Calu3 (cell line): ENCODE measurements at places on chromosomes 2 and 18. TPM values are rescaled to one million over a fixed set of nuclear protein-coding genes. Genes with fewer than 3 reads are reported as not detected.

- H3K27ac ChIP-seq, result no peak overlapping the region
- H3K36me3 ChIP-seq, result no peaks in the 10 kb centered on the region
- peaks cover 42% of the 10 kb centered on the region for H3K4me1 ChIP-seq
- no peak overlapping the region for H3K4me3 ChIP-seq
- no peak for DNase-seq
These were observed 104.9 kb downstream of the ANKRD44 start for GRCh38 chr2:197205585-197206215.

DNA sequence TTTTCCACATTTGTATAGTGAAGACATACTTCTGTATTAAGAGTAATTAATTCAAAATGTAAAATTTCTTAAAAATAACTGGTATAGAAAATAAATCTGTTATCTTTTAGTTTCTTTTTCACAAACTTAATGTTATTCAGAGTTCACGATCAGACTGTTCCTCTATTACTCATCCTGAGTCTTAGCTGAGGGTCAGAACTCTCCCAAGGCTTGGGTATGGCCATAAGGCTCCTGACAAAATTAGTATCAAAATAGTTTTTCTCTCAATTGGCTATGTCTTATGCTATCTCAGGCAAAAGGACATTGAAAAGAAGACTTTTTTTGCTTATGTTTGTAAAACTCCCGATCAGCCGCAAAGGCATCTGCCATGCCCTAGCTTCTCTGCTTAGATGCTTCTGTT, 56.1 kb upstream of the NAB1 start:
- no peak overlapping the region for H3K27ac ChIP-seq
- H3K27me3 ChIP-seq, result no peaks in the 10 kb centered on the region
- no peak overlapping the region for H3K4me3 ChIP-seq

DNA sequence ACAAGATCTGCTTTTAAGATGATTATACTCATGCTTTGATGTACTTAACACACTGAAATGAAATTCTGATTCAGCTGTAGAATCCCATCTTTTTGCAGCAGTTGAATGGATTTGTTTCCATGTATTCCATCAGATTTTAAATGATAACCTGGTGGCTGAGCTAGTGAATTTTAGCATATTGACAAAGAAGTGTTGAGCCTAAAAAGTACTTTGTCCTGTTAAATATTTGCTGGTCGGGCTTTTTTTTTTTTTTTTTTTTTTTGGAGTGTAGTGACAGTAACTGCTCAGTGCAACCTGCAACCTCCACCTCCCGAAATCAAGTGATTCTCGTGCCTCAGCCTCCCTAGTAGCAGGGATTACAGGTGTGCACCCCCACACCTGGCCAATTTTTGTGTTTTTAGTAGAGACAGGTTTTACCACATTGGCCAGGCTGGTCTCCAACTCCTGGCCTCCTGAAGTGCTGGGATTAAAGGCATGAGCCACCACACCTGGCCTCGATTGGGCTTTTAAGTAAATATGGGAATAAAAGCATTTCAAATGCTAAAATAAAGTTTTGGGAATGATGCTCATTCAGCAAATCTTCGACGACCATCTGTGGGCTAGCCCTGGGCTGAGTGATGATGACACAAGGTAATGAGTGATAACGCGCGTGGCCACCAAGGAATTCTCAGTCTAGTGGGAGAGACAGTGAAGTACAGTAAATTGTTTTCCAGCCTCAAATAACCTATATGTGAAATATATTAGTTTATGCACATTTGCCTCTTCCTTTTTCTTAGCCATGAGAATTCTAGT, 2.2 kb downstream of the ELP2 start:
- H3K4me1 ChIP-seq, result peaks cover 26% of the 10 kb centered on the region
- H3K36me3 ChIP-seq, result peaks cover 53% of the 10 kb centered on the region
- H3K27ac ChIP-seq, result no peak overlapping the region

- no peaks in the 10 kb centered on the region for H3K4me1 ChIP-seq
- peaks cover 5% of the 10 kb centered on the region for H3K36me3 ChIP-seq
- no peaks in the 10 kb centered on the region for H3K27me3 ChIP-seq
- H3K27ac ChIP-seq, result no peak overlapping the region
These were observed 119.9 kb downstream of the LYPD1 start for GRCh38 chr2:132549935-132550670.

DNA sequence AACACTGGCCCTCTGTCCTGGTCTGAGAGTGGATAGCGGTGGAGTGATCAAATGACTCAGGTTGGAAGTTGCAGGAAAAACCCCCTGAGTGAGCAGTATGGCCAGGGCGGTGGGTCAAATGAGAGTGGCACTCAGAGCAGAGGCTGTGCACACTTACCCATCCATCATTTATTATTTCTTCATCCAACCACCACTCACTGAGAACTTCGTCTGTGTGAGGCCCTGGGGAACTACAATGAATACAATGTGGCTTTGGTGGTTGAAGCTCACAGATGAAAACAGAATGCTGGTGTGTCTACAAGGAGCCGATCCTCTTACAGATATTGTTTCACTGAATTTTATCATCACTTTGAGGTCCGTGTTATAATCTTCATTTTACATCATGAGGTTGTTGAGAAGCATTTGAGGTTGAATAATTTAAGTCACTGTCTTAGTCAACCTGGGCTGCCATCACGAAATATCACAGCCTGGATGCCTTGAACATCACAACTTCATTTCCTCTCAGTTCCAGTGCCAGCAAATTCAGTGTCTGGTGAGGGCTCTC, 73.4 kb upstream of the ID2 start:
- H3K36me3 ChIP-seq, result no peaks in the 10 kb centered on the region
- peaks cover 30% of the 10 kb centered on the region for H3K4me1 ChIP-seq
- H3K27me3 ChIP-seq, result no peaks in the 10 kb centered on the region
- no peak for DNase-seq
- no peak overlapping the region for H3K27ac ChIP-seq

DNA sequence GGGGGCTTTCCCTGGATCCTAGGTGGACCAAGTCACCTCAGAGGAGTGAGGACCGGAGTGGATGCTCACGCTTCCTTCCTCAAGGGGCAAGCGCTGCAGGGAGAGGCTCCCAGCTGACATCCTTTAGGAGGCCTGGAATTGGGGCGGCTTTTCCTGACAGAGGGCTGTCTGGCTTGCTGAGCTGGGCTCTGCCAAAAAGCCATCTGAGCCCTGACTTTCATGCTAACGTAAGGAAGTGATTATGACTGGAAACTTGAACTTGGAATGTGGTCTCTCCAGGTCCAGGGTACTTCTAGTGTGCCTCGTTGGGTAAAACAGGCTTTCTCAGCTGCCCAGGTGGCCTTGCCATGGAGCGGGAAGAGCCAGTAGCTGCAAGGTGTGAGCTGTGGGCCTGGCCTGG, 268.3 kb upstream of the SPRED2 start:
- no peak for DNase-seq
- H3K4me3 ChIP-seq, result no peak overlapping the region
- H3K27ac ChIP-seq, result no peak overlapping the region
- no peaks in the 10 kb centered on the region for H3K36me3 ChIP-seq
- no peaks in the 10 kb centered on the region for H3K4me1 ChIP-seq

DNA sequence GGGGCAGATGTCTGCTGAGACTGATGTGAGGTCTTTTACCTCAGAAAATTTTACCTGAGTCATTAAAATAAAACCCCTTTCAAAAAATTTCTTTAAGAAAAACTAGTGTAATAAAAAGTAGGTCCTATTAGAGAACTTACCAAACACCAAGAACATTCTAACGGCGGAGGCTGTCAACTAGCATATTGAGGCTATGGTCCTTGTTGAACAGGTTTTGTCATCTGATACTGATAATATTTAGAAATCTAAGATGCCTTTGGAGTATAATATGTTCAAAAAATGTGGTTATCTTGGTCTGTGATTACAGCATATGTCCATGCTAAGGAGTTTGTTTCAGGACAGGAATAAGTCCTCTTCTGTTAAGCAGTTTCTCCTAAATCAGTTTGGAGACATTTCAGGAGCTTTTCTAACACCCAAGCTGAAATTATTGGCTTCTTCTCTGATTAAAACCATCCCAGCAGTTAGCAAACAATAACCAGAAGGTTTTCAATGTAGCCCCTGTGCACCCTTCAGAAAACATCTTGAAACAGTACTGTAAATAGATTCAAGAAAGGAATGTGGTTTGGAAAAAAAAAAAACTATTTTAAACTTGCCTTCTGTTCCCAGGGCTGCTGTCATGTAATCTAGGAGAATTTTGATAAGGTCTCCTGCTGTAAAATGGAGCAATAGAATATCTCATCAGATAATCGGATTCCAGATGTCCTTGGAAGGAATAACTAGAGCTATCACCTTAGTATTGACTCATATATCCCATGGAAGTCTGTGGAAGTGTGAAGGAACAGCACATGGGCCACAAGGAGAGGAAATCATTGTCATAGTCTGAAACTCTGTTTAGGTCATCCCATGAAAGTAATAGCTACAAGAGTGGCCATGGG, 58.7 kb upstream of the B3GNT2 start:
- H3K27ac ChIP-seq, result no peak overlapping the region
- H3K4me1 ChIP-seq, result no peaks in the 10 kb centered on the region
- H3K27me3 ChIP-seq, result no peaks in the 10 kb centered on the region
- no peak overlapping the region for H3K4me3 ChIP-seq

DNA sequence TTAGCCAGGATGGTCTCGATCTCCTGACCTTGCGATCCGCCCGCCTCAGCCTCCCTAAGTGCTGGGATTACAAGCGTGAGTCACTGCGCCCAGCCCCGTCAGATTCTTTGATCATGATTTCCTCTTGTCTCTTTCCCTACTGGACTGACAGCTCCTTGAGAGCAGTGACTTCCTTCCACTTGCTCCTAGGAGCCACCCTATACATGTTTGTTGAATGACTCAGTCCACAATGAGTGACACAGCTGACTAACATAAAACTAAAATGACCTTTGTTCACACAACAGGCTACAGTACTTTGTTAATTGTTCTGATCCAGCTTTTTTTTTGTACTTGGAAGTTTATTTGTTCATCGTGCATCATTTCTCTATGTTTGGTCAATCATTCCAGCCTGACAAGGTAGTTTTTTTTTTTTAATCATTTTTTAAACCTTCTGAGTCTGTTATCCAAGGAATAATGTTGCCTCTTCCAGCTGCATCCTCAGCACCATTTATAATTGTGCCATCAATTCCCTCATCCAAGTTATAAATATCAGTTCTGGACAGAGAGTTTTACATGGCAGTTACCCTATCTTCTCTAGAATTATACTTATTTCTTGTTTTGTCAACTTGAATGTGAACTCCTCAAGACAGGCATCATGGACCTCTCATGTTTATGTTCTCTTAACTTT, 42.9 kb upstream of the TUBA3E start:
- DNase-seq, result peak; percentile 79
- H3K27me3 ChIP-seq, result peaks cover 5% of the 10 kb centered on the region

DNA sequence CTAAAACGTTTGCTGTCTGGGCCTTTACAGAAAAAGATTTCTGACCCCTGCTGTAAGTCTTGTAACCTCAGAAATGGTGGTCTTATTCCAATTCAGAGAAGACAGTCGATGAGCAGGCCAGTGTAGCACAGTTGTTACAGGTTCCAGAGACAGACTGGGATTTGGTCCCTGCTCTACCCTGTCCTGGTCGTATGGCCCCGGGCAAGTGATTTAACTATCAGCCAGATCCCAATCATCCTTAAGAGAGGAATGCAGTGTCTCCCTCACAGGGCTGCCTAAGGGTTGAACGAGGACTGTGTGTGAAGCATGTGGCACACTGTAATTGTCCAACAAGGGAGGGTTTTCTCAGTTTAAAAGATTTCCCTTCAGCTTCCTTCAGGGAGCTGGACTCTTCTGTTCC, 47.2 kb downstream of the HK2 start:
- peaks cover 3% of the 10 kb centered on the region for H3K4me1 ChIP-seq
- H3K36me3 ChIP-seq, result peaks cover 43% of the 10 kb centered on the region
- H3K4me3 ChIP-seq, result no peak overlapping the region
- no peaks in the 10 kb centered on the region for H3K27me3 ChIP-seq
- no peak for DNase-seq

GRCh38 chr2:202171241-202171825, 67.1 kb downstream of the SUMO1 start:
- H3K36me3 ChIP-seq, result no peaks in the 10 kb centered on the region
- peaks cover 13% of the 10 kb centered on the region for H3K4me1 ChIP-seq
- H3K27me3 ChIP-seq, result no peaks in the 10 kb centered on the region

GRCh38 chr2:286774-287392, 1.0 kb downstream of the ALKAL2 start:
- no peak overlapping the region for H3K27ac ChIP-seq
- H3K4me3 ChIP-seq, result no peak overlapping the region
- peaks cover 8% of the 10 kb centered on the region for H3K4me1 ChIP-seq
- no peak for DNase-seq

DNA sequence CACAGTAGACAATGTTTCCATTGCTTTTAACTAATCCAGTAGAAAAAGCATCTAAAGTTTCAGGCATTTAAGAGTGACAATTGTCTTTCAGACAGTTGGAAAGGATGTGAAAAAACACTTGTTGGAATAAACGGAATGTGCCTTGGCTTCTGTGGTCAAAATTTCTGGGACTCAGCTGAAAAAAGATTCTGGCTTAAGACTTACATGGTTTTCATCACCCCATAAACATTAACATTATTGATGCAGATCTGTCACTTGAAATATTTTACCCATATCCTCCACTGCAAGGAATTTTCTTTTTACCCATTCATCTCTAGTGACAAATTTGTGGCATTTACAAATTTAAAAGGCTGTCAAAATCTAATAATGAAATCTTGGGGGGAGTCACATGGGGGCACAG, 166.0 kb downstream of the SRBD1 start:
- DNase-seq, result no peak
- no peaks in the 10 kb centered on the region for H3K36me3 ChIP-seq
- no peak overlapping the region for H3K27ac ChIP-seq
- no peaks in the 10 kb centered on the region for H3K27me3 ChIP-seq
- H3K4me3 ChIP-seq, result no peak overlapping the region
- no peaks in the 10 kb centered on the region for H3K4me1 ChIP-seq

DNA sequence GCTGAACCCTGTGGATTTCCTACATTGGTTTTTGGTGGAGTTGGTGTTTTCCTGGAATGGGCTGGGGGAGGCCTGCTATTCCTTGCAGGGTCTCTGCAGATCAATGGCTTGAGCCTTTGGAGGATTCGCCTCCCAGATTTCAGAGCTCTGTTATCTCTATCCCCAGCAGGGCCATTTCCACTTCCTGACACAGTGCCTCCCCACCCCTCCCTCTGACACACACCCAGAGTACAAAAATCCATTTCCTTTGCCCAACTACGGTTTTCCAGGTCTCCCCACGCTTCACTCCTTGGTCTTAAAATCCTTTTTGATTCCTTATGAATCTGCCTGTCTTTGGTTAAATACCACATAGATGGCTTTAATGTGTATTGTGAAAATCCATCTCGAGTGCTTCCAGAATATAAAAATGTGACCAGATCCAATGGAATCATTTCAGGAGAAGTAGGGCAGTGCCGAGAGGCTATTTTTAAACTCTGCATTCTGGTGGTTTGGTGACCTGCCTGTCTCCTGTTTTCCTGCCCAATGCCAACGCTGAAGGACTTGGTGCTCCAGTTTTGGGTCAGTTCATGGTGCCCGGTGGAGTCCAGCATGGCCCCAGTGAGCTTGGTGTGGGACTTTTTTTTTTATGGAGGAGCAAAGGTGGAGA, 60.9 kb downstream of the ARL4C start:
- H3K36me3 ChIP-seq, result no peaks in the 10 kb centered on the region
- no peaks in the 10 kb centered on the region for H3K27me3 ChIP-seq
- no peaks in the 10 kb centered on the region for H3K4me1 ChIP-seq
- no peak overlapping the region for H3K27ac ChIP-seq
- no peak for DNase-seq

Gene ERICH2
- total RNA-seq, result 1.2 and 2.4 TPM in 2 replicates

Gene ACTG2
- not detected in 2 replicates for total RNA-seq

Gene RGPD3
- total RNA-seq, result not detected in 2 replicates

Gene SOX11
- not detected in 2 replicates for total RNA-seq

Gene FBXO41
- 15.0 and 16.1 TPM in 2 replicates for total RNA-seq

Gene KIAA2012
- 0.17 TPM in 1 of 2 replicates, not detected in the other for total RNA-seq

Gene ABCG5
- total RNA-seq, result 0.66 and 1.0 TPM in 2 replicates
